ENCODE measurements at places on chromosomes 5 and 9. TPM values are rescaled to one million over a fixed set of nuclear protein-coding genes. Genes with fewer than 3 reads are reported as not detected.
A peak's percentile ranks its signal among the peaks of the same experiment; 100 is the strongest.

Gene IFNA13
- not detected for total RNA-seq

GRCh38 chr5:16987776-16988175 is 51.7 kb upstream of the MYO10 start:
- no peak for DNase-seq

Gene CTNND2
- total RNA-seq: not detected

DNA sequence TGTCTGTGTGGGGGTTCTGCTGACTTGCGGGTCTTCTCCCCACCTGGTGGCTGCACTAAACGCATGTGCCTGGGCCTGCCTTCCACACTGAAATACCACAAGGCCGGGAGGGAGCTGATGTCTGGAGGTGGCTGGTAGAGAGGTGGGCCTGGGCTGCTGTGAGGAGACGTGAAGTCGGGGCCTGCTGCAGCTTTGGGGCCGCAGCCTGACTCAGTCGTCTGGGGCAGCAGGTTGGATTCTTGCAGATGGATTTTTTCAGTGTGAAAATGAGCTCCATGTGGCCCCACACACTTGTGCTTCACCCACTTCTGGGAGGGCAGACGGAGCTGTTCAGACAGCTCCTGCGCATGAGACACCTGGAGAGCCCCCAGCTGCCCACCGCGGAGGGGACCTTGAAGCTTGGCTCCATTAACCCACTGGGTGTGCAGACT is 29.3 kb downstream of the COL5A1 start:
- no peak for DNase-seq

DNA sequence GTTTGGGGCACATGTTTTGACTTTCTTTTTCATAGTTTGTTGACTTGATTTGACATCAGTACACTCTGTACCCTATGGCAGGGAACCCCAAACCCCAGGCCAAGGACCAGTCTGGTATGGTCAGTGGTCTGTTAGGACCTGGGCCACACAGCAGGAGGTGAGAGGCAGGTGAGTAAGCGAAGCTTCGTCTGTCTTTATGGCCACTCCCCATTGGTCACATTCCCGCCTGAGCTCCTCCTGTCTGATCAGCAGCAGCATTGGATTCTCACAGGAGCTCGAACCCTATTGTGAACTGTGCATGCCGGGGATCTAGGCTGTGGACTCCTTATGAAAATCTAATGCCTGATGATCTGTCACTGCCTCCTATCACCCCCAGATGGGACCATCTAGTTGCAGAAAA is 88.0 kb downstream of the TENT4A start:
- no peak for DNase-seq

GRCh38 chr5:39274398-39275085 is 55.2 kb upstream of the FYB1 start:
- DNase-seq: no peak

DNA sequence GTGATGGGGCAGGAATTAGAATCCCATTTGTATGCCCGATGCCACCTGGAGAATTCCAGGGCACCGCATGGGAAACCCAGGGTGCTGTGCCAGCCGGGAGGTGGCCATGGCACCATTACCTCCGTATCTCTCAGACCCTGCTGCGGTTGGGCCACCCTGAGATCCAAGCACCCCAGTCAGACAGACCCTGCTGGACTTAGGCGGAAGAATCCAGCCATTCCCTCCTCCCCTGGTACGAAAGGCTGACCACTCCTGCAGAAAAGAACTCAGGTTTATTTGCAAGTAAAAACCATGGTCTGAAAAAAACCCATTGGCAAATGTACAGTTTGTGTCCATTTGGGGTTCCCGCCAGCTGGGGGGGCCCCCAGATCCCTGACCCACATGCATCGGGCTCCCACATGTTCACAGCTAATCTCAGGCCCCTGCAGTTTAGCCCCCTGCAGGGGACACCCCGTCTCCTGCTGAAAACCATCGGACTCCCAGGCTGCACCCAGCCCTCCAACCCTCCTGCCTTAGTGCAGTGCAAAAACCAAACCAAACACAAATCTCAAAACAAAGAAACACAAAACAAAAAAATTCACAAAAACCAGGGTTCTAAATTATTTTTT is 23.6 kb upstream of the SARDH start:
- peak; percentile 7 for DNase-seq

GRCh38 chr5:36667824-36668223 is 61.4 kb downstream of the SLC1A3 start:
- DNase-seq: no peak

DNA sequence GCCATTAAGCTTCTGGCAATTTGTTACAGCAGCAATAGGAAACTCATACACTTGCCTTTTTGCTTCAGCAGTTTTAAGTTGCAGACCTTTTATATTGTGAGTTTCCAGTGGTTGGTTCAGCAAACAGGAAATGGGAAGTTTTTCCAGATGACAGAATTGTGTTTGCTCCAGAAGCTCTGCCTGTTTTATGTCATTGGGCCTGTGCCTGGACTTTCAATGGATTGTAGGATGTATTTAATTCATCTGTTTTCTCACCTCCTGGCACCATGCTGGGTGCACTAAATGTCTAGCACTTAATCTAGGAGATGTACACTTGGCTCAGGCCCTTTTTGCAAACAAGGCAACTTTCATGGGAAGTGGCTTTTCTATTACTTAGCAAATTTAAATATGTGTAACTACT is 100.4 kb upstream of the CLINT1 start:
- DNase-seq: no peak

DNA sequence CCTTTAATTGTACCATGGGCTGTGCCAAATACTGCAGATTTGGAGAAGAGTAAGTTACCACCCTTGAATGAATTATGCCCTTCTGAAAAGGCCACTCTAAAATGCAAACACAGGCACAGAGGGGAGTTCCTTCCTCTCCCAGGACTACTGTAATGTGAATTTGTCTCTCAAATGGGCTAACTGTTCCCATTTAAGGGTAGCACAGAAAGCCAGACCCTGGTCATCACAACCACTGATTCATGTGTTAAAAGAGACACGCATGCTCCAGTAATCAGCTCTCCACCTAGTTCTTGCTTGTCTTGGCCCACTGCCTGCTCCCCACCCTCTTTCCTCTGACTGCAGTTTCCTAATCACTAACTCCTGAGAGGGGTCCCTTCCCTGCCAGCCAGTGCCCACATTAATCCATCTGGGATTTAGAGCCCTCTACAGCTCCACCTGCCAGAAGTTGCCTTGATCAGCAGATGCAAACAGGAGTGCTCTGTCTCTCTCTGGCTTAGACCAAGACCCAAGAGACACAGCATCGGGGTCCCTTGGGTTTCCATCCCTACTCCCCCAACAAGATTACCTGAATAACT is 382.4 kb downstream of the TMEM167A start:
- no peak for DNase-seq

Gene ACSL6
- not detected for total RNA-seq

Gene CLIC3
- total RNA-seq: 1.5 TPM
